ENCODE measurements at places on chromosomes 2 and 18. TPM values are rescaled to one million over a fixed set of nuclear protein-coding genes. Genes with fewer than 3 reads are reported as not detected.

- peaks cover 41% of the 10 kb centered on the region for H3K4me1 ChIP-seq
- DNase-seq: no peak
- no peak overlapping the region for H3K4me3 ChIP-seq
- H3K27ac ChIP-seq: peak overlapping the region; percentile 3
- no peaks in the 10 kb centered on the region for H3K27me3 ChIP-seq
These were observed 24.5 kb downstream of the UGP2 start for GRCh38 chr2:63866009-63866709.

DNA sequence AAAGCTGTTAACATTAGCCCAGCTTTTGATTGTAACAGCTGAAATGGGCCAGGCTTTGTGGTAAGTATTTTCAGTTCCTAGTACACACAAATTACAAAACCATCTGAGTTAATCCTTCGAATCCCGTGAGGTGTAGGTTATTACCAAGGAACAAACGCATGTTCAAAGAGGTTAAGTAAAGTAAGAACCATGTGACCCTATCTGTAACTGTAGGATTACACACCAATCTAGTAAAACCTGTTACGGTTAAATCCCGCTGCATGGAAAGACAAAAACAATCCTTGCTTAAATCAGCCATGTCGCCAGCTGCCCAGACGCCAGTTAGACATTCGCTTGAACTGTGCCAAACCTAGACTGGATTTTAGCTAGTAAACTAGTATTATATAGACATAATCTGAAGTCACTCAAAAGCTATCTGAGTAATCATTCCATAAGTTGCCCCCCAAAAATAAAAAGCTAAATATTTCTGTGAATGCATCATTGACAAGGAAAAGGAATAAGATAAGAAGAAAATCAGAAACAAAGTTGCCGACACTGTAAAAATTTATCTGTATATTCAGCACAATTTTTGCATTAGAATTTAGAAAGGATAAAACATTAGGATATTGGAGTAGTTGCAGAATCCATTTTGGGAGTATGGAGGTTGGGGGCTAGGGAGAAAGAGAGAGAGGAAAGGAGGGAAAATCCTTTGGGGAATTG is 638.0 kb downstream of the CNTNAP5 start:
- DNase-seq: no peak
- no peaks in the 10 kb centered on the region for H3K4me1 ChIP-seq
- no peak overlapping the region for H3K27ac ChIP-seq
- H3K36me3 ChIP-seq: no peaks in the 10 kb centered on the region
- no peaks in the 10 kb centered on the region for H3K27me3 ChIP-seq
- no peak overlapping the region for H3K4me3 ChIP-seq

DNA sequence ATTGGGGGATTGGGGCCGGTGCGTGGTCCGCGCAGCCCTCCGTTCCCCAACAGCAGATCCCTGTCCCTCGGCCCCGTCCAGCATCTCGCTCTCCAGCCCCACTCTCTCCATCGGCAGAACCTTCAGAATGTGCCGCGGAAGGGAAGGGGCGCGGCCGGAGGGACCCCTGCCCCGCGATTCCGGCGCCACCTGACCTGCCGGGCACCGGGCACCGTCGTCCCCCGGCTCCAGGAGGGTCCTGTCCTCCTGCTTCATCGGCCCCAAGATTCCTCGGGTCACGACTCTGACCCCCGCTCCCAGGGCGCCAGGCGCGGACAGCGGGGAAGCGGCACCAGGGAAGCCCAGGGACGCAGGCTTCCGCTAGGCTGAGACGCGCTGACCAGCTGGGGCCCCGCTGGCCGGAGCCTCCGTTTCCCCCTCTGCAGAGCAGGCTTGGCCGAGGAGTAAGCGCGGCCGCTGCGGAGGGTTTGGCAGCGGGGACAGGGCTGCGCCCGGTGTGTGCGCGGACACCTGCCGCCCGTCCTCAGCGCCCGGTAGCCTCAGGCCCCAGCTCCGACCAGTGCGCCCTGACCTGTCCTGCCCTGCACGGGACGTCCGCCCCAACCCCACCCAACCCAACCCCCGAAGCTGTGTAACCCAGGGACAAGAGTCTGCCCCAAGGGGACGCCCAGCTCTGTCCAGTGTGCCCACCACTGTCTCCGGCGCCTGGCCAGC is 16.8 kb upstream of the BOK start:
- peaks cover 17% of the 10 kb centered on the region for H3K27me3 ChIP-seq
- H3K27ac ChIP-seq: no peak overlapping the region

GRCh38 chr2:39511605-39512433 is 74.7 kb upstream of the MAP4K3 start:
- no peak overlapping the region for H3K27ac ChIP-seq
- H3K4me3 ChIP-seq: no peak overlapping the region
- DNase-seq: no peak
- no peaks in the 10 kb centered on the region for H3K36me3 ChIP-seq
- H3K27me3 ChIP-seq: no peaks in the 10 kb centered on the region

DNA sequence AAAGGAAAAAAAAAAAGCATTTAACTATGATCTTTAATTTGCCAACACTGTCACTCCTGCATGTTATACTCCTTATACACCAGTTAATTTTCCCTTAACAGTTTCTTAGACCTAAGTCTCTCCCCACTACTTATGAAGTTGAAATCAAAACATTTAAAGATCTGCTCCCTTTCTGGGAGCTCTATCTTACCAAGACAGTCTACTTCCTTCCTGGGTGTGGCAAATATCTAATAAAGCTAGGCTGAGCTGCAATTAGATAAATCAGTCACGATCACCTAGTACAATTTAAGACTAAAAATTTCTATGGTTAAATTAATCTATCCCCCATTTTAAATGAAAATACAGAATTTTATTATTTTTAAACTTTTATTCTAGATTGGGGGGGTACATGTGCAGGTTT is 33.4 kb downstream of the PUM2 start:
- DNase-seq: no peak
- peak overlapping the region; percentile 29 for H3K27ac ChIP-seq
- H3K4me3 ChIP-seq: no peak overlapping the region
- H3K27me3 ChIP-seq: no peaks in the 10 kb centered on the region
- peaks cover 43% of the 10 kb centered on the region for H3K4me1 ChIP-seq

DNA sequence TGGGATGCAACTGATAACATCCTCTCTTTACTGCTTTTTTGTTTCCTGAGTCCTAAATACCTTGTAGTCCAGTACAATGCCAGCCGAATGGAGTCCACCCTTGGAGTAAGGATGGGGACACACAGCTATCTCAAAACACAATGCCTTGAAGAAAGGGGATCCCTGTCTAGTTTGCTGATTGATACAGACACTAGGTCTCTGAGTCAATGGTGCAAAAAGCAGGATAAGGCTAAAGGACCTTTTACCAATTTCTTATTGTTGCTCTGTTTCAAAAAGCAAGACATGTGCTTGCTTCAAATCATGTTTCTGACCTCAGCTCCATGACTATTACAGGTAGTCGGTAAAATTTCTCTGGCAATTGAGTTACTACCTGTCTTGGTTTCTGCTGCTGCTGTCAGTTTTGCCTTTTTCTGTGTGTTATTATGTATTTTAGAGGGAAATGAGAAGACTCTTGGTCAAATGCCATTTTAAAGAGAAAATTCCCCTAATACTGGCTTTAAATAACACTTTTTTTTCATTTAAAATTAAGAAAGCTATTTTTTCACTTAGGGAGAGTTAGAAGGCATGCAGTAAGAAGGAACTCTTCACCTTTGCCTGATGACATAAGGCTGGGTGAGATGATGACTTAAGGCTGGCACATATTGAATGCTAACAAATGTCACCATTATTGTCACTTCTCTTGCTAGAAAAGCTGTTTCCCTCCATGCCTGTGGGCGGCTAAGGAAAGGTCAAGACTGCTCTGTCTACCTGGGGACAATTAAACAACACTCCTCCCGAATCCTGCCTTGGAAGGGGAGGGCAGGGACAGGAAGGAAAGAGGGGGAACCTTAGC is 4.9 kb upstream of the FIGLA start:
- no peak overlapping the region for H3K4me3 ChIP-seq
- H3K36me3 ChIP-seq: no peaks in the 10 kb centered on the region
- DNase-seq: no peak
- H3K27ac ChIP-seq: no peak overlapping the region
- peaks cover 3% of the 10 kb centered on the region for H3K4me1 ChIP-seq
- peaks cover 43% of the 10 kb centered on the region for H3K27me3 ChIP-seq

DNA sequence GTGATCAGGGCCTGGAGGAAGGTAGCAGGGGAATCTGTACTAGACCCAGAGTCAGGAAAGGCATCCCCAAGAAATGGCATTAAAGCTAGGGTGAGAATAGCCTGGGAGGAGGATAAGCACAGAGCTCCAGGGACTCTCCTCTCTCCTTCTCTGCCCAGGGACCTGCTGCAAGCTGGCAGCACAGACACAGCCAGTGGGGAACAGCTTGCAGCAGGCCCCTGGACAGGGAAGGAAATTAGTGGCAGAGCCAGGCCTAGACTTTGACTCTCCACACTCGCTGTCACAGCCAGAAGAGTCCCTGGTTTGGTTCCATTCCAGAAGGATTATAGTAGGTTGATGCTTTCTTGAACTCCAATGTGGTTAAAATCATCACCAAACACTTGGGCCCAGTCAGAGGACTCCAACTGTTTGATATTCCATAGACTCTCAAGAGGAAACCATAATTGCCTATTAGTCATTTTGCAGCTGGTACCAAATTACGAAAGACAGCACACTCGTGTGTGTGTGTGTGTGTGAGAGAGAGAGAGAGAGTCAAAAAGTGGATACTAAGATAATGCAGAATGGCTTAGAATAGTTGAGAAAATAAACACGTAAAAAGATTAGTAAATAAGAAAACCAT is 95.5 kb upstream of the ATP8B1 start:
- no peak overlapping the region for H3K27ac ChIP-seq
- H3K4me1 ChIP-seq: no peaks in the 10 kb centered on the region
- H3K4me3 ChIP-seq: no peak overlapping the region
- DNase-seq: no peak
- no peaks in the 10 kb centered on the region for H3K27me3 ChIP-seq
- no peaks in the 10 kb centered on the region for H3K36me3 ChIP-seq

- H3K36me3 ChIP-seq: no peaks in the 10 kb centered on the region
- no peaks in the 10 kb centered on the region for H3K4me1 ChIP-seq
- DNase-seq: no peak
- no peak overlapping the region for H3K4me3 ChIP-seq
- no peaks in the 10 kb centered on the region for H3K27me3 ChIP-seq
- H3K27ac ChIP-seq: no peak overlapping the region
These were observed 403.7 kb upstream of the SPRED2 start for GRCh38 chr2:65835975-65836549.

DNA sequence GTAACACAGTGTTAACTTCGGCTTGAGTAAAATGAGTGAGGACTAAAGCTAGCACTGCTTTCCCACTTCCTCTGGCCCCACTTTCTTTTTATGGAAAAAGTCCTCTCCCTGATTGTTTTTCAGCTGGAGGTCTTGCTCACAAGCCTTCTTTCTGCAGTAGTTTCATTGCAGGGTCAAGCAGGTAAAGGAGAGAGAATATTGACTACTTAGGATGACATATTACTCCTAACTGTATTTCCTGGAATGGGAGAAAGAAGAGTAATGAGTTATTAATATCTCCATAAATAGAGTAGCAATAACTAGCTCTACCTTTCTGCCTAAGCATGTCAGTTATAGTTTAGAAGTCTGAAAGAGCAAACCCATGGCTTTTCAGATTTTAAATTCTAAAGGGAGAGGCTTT is 45.0 kb downstream of the MAP4K4 start:
- no peak overlapping the region for H3K27ac ChIP-seq
- peaks cover 47% of the 10 kb centered on the region for H3K4me1 ChIP-seq
- DNase-seq: no peak
- H3K4me3 ChIP-seq: no peak overlapping the region
- peaks cover 4% of the 10 kb centered on the region for H3K36me3 ChIP-seq
- H3K27me3 ChIP-seq: no peaks in the 10 kb centered on the region

GRCh38 chr18:56891116-56891515 is 240.0 kb downstream of the WDR7 start:
- no peaks in the 10 kb centered on the region for H3K4me1 ChIP-seq
- no peak for DNase-seq
- H3K4me3 ChIP-seq: no peak overlapping the region
- peaks cover 4% of the 10 kb centered on the region for H3K36me3 ChIP-seq
- H3K27me3 ChIP-seq: no peaks in the 10 kb centered on the region

DNA sequence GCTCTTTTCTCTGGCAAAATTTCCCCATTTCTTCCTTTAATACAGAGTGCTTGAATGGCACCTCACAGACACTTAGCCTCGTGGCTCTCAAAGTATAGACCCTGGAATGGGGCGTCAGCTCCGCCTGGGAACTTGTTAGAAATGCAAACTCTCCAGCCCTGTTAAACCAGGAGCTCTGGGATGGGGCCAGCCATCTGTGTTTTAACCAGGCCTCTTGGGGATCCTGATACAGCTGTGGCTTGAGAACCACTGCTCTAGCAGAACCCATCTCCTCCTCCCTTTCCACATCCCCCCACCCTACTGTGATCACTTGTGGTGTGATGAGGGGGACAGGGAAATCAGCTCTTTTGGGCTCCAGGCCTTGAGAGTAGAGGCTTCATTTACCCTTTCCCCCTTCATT is 15.9 kb downstream of the LTBP1 start:
- no peak overlapping the region for H3K4me3 ChIP-seq
- DNase-seq: no peak
- H3K36me3 ChIP-seq: no peaks in the 10 kb centered on the region
- H3K27ac ChIP-seq: no peak overlapping the region

DNA sequence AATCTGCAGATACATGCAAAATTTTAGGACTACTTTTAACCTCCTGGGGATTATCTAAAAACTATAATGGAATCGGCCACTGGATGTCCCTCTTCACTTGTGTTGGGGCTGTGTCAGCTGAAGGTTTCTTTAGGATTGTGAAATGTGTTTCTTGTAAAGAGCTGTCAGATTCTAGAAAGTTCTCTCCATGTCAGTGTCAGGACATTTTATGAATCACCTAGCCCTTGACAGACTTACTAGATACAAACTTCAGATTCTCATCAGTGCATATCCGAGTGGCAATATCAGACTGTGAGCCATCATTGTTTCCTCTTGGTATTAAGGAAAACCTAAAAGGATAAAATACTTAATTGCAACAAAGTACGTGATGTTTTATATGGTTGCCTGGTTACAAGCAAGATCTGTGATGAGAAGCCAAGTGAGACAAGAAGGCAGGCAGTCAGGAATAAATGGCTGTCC is 107.3 kb downstream of the CPS1 start:
- H3K27me3 ChIP-seq: no peaks in the 10 kb centered on the region
- no peak overlapping the region for H3K27ac ChIP-seq
- no peak overlapping the region for H3K4me3 ChIP-seq
- no peak for DNase-seq

GRCh38 chr2:175579646-175580045 is 398.1 kb upstream of the ATP5MC3 start:
- H3K27ac ChIP-seq: no peak overlapping the region
- DNase-seq: no peak
- peaks cover 1% of the 10 kb centered on the region for H3K27me3 ChIP-seq
- no peak overlapping the region for H3K4me3 ChIP-seq
- H3K4me1 ChIP-seq: no peaks in the 10 kb centered on the region

DNA sequence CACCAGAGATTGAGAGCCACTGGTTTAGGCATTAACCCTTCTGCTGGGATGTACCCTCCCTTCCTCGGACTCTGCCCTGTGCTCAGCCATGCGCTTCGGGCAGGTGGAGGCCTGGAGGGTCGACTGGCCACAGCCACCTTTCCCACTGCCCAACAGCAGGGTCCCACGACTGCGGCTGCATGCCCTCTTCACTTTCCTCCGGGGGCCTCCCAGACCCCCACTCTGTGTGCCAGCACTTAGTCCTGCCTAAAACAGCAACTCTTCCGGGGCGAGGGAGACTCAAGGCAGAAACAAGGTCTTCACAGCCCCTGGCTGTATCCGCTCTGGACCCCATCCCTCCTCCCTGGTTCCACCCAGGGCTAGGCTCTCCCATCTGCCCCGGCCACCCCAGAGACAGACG is 31.3 kb upstream of the BIN1 start:
- no peaks in the 10 kb centered on the region for H3K4me1 ChIP-seq

The MMADHC gene
- 112 TPM for total RNA-seq

The PTPRN gene
- 0.33 TPM for total RNA-seq

The VWC2L gene
- not detected for total RNA-seq

The MAP4K3 gene
- 8.6 TPM for total RNA-seq

The TCF7L1 gene
- total RNA-seq: not detected

The ZSWIM2 gene
- not detected for total RNA-seq

The RGPD4 gene
- not detected for total RNA-seq

Data from activated CD4-positive, alpha-beta memory T cell treated with anti-CD3 and anti-CD28 coated beads, Interleukin-2, amount 10 ng/mL, durations not matched to agents 7 days and 5 days (primary cell).